ENCODE measurements at places on chromosomes 4 and X.

GRCh38 chr4:74932832-74933561 lies at the start of gene PARM1:
PARM1 (plus strand) TSS chr4:74933116; CDS start chr4:74933328, 212 bp downstream.
- DNase-seq = peak; percentile 65

GRCh38 chr4:107131295-107131694 lies 95.2 kb upstream of the DKK2 start:
- DNase-seq = peak; percentile 50

- peak; percentile 23 for DNase-seq
Observed at GRCh38 chr4:164959896-164960295, 17.6 kb downstream of the TRIM61 start.

DNA sequence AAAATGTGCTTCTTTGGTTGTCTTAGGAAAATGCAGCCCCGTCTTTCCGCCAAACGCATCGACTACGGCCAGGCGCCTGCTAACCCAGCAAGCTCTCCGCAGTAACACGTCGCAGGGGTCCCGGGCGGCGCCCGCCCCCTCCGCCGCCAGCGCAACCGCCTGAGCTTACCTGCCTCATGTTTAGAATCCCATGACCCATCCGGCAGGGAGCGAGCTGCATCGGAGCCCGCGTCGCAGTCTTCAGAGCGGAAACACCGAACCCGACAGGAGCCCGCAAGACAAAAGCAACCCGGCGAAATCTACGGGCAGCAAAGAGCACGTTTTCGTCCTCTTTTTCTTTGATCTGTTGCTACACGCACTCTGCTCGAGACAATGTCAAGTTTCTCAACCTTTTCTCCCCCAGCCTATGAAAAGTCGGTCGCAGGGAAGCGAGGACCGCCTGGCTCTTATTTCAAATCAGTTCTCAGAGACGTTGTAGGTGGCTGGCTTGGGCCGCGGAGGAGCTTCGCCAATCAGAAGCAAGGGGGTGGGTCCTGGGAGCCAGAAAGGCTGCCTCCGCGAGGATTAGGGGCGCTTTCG lies at the start of gene MID1:
MID1 (minus strand) TSS at position 465 of the 579 bp plus-strand sequence. CDS start 53,038 bp downstream, outside the sequence.
- DNase-seq = peak; percentile 80

DNA sequence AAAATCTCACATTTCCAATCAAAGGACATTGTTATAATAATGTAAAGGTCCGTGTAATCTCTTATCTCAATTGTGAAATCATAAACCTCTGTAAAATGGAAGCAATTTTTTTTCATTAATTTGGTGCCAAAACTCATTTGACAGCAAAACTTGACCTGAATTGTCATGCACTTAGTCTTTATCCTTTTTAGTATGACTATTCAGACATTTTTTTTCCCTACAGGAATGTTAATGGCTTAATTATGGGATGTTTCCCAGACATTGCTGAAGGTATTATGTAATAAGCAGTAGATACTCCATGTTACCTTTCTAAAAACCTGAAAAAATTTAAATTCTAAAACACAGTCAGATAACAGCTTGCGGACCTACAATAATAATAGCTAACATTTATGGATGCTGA lies 228.9 kb downstream of the LHFPL1 start:
- no peak for DNase-seq

GRCh38 chr4:13659341-13660070 lies 32.0 kb upstream of the BOD1L1 start:
- no peak for DNase-seq

DNA sequence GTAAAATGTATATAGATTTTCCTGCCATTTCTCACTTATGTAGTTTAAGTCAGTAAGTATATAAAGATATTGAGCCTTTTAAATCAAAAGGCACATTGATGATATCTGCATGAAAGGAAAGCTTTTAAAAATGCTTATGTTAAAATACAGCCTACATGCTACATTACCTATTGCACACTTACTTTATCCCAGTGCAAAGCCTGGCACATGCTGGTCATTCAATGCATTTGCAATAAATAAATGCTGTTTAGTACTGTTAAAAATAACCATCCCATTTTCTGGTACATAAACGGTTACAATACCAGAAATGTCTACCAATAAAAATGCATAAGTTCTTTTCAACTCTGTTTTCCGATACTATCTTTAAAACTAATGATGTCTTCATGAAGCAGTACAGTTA lies 22.1 kb upstream of the SPATA4 start:
- no peak for DNase-seq

- no peak for DNase-seq
Observed at GRCh38 chr4:68673143-68673542, 2.7 kb upstream of the UGT2B15 start.

DNA sequence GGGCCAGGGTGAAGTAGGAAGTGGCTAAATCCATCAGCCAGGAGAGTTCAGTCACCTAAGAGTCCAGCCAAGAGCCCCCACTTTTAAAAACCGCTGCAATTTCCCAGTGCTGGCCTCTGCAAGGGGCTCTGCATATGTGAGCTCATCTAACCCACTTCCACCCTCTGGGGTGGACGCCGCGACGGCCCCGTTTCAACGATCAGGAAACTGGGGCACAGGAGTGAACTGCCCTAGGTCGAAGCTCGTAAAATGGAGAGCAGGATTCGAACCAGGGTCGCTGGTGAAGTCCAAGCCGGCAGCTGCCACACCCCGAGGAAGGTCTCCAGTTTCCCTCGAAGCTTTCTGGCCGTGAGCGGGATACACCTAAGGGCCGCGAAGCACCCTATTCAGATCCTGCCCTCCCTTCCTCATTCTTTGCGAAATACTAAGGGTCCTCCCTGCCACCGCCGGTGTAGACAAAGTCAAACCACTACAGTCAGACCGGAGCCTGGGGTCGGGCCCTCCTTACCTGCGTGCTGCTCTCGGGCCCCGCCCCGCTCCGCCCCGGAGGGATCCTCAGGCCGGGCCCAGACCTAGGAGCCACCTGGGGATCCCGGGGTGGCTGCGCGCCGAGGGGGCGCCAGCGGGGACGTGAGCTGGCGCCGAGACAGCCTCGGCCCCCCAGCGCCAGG lies 446 bp downstream of the EVC2 start:
- peak; percentile 9 for DNase-seq
